ENCODE measurements at places on chromosomes 7 and 10. TPM values are rescaled to one million over a fixed set of nuclear protein-coding genes. Genes with fewer than 3 reads are reported as not detected.
A peak's percentile ranks its signal among the peaks of the same experiment; 100 is the strongest.

DNA sequence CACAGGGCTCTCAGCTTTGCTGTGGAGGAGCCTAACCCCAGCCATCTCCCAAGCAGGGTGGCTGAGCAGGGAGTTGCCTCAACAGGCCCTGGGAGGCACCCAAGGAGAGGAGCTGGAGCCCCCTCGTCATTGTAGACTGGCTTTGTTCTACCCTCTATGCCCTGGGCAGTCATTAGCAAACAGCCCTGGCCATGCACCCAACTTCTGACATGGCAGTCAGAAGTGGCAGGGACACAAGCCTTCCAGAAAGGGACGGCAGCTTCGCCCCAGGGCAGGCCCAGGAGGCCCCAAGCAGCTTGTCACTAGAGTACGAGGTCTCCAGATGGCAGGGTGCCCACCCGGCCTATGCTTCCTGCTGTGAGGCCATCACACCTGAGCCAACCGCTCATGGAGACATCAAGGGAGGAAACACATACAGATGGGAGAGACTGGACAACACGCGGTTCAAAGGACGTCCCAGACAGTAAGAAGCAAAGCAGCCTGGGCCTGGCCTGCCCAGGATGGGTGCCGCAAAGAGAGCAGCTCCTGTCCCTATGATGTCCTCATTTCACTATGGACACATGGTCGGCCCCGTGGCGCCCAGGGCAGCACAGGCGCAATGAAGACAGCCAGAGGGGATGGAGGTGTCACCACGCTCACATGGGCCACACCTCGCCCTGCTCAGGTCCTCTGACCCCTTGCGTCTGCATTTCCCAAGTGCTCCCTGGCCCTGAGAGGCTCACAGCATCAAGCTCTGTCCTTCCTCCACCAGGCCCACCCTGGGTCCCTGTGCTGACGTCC, 190.9 kb upstream of the CXCL12 start:
- DNase-seq: no peak

- peak; percentile 77 for DNase-seq
These were observed 355.6 kb downstream of the RNLS start for GRCh38 chr10:88227342-88228018.

DNA sequence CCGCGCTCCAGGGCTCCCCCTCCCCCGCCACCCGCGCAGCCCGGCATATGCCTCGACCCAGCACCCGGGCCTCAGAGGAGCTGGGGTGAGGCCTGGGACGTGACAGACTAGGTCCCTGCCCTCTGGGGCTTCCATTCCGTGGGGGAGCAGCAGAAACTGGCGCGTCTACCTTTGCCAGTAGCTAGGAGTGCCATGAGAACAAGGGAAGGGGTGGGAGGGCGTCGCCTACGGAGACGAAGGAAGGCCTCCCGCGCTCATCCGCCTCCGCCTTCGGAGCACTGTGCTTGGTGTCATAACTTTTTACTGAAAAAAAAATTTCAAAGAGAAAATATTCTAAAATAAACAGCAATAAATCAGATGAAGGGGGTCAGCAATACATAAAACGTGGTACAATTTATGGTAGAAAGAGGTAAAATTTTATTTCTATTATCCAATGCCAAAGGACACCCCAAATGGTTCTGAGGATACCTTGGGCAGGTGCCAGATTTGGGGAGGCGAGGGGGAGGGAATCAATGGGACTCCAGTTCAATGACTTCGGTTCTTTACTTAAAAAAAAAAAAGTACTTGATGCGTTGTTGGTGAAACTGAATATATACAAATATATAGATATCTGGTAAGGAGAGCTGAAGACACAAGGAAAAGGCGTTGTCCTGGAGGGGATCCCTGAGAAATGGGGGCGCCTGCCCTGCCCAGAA, 35.1 kb upstream of the GRID1 start:
- DNase-seq: no peak

DNA sequence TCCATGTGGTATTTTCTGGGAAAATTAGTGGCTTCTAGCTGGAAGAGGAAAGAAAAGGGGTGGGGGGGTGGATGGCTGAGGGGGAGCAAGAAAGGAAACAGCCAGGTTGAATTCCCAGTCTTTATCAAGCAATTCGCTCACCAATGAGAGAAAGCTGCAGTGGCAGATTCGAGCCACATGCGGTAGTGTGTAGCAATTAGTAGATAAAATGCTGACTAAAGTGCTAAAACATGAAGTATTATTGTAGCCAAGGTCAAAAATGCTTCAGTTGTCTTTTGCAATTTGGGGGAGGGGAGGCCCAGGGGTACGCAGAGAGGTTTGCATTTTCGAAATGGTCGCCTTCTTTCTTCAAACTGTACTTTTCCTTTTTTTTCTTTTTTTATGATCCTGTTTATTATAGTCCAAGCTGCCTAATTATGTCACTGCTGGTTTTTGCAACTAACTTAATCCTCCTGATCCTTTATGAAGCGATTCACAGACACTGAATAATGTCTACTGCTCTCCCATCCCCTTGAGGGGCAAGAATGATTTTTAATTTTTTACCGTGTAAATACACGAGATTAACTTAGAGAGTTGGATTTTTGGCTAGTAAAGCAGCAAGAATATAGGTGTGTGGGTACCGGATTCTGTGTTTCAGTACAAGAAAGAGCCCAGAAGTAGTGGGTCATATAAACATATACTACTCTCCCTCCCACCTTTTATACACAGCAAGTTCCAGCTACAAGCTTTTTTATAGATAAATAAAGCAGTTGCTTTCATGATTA, 3.6 kb upstream of the ARID5B start:
- peak; percentile 84 for DNase-seq

GRCh38 chr7:87204933-87205332, 14.6 kb downstream of the TMEM243 start:
- no peak for DNase-seq

DNA sequence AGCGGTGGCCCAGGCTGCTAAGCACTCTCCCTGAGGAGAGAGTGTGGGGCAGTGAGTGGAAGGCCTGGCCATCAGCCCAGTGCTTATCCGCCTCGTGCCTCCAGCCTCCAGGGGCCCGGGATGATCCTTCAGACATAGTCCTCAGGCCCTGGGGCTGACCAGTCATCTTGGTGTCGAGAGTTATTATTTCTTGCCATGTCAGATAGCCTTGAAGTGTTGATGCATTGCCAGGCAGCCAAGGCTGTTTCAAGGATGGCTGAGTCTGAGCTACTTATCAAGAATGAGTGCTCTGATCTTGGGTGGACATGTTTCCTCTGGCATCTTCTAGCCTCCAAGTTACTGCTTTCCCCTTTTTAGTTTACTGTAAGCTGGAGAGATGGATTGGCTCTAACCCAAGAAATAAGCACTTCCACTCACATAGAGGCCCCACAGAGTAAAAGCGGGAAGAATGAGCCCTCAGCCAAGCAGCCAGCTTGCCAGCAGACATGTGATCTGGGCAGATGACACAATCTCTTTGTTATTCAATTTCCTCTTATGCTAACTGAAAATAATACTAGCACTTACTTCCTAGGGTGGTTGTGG, 136.5 kb upstream of the NAMPT start:
- peak; percentile 96 for DNase-seq

- no peak for DNase-seq
These were observed 2.0 kb downstream of the CALML3 start for GRCh38 chr10:5526691-5527331.

GRCh38 chr10:131679926-131680325, 220.9 kb upstream of the PPP2R2D start:
- DNase-seq: no peak

GRCh38 chr10:3472287-3473051, 299.9 kb upstream of the PITRM1 start:
- DNase-seq: peak; percentile 69

DNA sequence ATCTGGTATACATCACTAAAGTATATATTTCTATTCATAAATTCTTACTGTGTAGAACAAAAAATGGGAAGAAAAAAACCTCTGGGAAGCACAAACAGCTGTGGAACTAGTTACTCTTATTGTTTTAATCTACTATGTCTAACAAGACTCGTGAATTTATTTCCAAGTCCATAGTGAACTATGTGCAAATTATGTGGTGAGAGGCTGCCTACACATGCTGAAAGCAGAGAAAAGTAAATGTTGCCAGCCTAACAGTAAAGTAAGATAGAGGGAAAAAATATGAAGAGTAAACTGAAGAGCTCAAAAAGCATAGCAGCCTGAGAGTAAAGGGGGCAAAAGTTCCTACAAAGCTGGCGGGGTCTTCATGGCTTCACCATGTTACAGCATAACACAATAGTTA, 3.0 kb downstream of the GDI2 start:
- DNase-seq: no peak

DNA sequence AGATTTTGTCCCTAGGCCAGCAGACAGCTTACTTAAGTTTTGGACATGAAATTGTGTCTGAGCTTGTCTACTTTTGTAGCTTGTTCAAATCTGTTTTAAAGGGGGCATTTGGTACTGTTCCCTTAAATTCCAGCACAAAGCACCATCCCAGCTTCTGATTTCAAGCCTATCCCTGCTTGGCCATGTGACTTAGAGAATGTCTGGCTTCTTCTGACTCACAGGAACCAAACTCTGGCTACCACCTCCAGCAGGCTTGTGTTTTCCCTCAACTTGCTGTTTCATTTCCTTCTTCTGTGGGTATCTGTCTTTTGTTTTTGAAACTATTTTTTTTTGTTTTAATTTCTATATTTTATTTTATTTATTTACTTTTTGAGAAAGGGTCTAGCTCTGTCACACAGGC, 97.9 kb upstream of the FZD8 start:
- DNase-seq: no peak

GRCh38 chr7:134761266-134761665, 18.2 kb upstream of the CALD1 start:
- DNase-seq: peak; percentile 60

The HMX2 gene
- total RNA-seq: not detected

The FXYD4 gene
- not detected for total RNA-seq

The IFIT1B gene
- total RNA-seq: 0.21 TPM

The BAIAP2L1 gene
- total RNA-seq: 29.2 TPM

The NODAL gene
- not detected for total RNA-seq

The CSGALNACT2 gene
- 29.2 TPM for total RNA-seq

The NPY gene
- total RNA-seq: not detected

The PYROXD2 gene
- total RNA-seq: 16.8 TPM

The CD36 gene
- total RNA-seq: 726 TPM
